ENCODE measurements at places on chromosomes 6 and 20.

GRCh38 chr6:6714118-6714897 lies 125.8 kb downstream of the LY86 start:
- DNase-seq: no peak

DNA sequence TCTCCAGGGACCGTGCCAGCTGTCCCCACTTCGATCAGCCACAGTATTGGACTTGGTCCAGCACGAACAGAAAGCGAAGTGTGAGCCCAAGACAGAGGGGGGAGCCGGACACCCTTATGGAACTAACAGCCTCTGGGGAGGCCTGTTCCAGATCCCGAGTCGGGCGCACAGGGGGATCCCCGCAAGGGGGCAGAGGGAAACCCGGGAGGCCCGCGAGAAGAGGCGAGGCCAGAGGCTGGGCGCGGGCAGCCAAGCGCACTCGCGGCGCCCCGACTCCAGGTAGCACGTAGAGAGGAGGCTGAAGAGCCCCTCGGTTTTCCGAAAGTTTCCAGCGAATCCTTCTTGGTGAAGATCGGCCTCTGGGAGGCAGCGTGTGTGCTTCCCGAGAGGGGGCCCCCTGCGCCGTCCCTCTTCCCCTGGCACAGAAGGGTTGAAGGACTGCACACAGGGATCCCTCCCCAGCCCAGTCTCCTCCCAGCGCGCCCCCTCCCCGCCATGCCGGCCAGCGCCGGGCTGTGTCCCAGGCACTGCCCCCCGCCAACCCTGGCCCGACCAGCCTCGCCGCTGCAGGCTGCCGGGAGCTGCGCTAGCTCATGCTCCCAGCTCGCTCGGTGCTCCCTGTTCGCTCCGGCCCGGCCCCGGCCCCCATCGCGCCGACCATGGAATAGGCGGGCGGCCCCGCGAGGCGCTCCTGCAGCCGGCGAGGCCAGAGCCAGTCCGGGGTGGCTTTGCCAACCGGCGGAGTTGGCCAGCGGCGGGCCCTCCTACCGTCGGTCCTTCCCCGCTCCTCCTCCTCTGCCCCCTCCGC lies 577 bp upstream of the SLC24A3 start:
- no peak for DNase-seq

DNA sequence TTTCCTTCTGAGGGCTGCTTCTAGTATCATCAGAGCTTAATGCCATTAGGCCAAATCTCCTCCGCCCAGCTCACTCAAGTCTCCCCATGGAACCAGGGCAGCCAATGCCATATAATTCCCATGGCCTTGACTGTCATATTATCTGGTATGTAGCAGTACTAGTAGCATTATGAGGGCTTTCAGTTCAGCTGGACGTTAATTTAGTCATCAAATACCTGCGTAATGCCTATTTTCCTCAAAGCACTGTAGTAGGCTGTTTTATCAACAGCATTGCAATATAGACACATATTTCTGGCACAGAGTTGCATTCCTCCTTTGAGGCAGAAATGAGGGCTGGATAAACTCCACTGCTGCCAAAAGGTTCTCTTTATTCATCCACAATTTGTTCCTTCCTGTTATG lies 1.7 kb downstream of the KCTD20 start:
- DNase-seq: no peak

- no peak for DNase-seq
Observed at GRCh38 chr6:14945461-14946185, 300.2 kb upstream of the JARID2 start.

GRCh38 chr6:119210596-119210995 lies 132.1 kb upstream of the FAM184A start:
- DNase-seq: no peak

DNA sequence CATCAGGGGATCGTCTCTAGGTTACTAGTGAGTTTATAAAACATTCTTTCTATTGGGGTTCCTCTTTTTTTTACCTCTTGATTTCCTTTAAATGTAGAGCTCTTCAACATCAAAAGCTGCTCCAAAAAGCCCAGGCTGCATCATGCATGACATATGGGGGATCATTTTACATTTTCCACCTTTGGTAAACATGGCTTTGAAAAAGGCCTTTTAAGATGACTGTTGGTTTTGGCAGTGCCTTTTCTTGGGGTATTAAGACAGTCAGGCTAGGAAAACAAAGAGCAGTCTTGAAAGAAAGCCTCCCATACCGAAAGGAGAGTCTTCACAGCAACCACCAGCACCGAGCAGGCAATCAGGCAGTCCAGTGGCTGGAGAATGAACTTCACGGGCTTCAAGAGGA lies 73.2 kb downstream of the NPEPL1 start:
- no peak for DNase-seq

GRCh38 chr6:75563032-75563431 lies 38.6 kb upstream of the SENP6 start:
- DNase-seq: no peak

Measured in mesenteric fat pad (tissue), 1 donor.